MCF 10A (cell line): ENCODE measurements at places on chromosomes 7 and 10. TPM values are rescaled to one million over a fixed set of nuclear protein-coding genes. Genes with fewer than 3 reads are reported as not detected.

NSUN5 gene
- 42.2 and 52.9 TPM in 2 replicates for total RNA-seq

DNA sequence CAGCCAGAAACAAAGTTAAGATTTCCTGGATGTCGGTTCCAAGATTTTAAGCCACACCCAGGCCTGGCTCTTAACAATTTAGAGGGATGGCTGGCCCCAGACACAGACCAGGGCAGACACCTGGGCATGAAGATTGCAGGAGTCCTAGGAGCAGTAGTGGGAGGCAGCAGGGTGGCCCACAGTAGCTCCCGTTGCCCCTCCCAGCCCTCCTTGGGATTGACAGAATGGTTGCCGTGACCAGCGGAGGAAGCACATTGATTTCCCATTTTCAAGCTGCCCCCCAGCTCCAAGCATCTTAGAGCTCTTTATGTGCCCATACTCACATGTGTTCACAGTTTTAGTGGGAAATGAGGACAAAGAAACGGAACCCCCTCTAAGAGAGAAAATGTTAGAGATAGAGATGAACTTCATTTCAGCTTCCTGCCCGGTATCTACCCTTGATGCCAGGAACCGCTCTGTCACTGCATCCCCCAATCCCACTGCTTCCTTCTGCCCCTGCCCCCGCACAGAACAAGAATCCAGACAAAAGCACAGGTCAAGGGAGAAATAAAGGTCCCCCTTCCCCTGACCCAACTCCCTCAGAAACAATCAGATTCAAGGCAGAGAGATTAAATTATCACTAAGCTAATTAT lies 101.1 kb downstream of the PLXNA4 start:
- no peak overlapping the region for H3K27ac ChIP-seq
- H3K36me3 ChIP-seq = no peaks in the 10 kb centered on the region
- no peaks in the 10 kb centered on the region for H3K4me1 ChIP-seq
- H3K4me3 ChIP-seq = no peak overlapping the region

GRCh38 chr10:101938305-101939007 lies 94.9 kb upstream of the KCNIP2 start:
- peaks cover 40% of the 10 kb centered on the region for H3K4me1 ChIP-seq
- H3K27ac ChIP-seq = peak overlapping the region; percentile 77
- H3K27me3 ChIP-seq = no peaks in the 10 kb centered on the region
- H3K4me3 ChIP-seq = no peak overlapping the region
- DNase-seq = peak; percentile 51

GRCh38 chr10:113103131-113103840 lies 153.2 kb downstream of the TCF7L2 start:
- H3K4me1 ChIP-seq = peaks cover 31% of the 10 kb centered on the region
- no peak for DNase-seq
- no peaks in the 10 kb centered on the region for H3K27me3 ChIP-seq
- no peak overlapping the region for H3K27ac ChIP-seq

PLEKHS1 gene
- not detected in 2 replicates for total RNA-seq

- H3K36me3 ChIP-seq = peaks cover 4% of the 10 kb centered on the region
- H3K4me1 ChIP-seq = no peaks in the 10 kb centered on the region
- H3K27me3 ChIP-seq = no peaks in the 10 kb centered on the region
- H3K27ac ChIP-seq = no peak overlapping the region
- H3K4me3 ChIP-seq = no peak overlapping the region
Observed at GRCh38 chr10:13698217-13698616, 111.5 kb downstream of the PRPF18 start.

ADO gene
- total RNA-seq = 22.1 and 24.3 TPM in 2 replicates

DNA sequence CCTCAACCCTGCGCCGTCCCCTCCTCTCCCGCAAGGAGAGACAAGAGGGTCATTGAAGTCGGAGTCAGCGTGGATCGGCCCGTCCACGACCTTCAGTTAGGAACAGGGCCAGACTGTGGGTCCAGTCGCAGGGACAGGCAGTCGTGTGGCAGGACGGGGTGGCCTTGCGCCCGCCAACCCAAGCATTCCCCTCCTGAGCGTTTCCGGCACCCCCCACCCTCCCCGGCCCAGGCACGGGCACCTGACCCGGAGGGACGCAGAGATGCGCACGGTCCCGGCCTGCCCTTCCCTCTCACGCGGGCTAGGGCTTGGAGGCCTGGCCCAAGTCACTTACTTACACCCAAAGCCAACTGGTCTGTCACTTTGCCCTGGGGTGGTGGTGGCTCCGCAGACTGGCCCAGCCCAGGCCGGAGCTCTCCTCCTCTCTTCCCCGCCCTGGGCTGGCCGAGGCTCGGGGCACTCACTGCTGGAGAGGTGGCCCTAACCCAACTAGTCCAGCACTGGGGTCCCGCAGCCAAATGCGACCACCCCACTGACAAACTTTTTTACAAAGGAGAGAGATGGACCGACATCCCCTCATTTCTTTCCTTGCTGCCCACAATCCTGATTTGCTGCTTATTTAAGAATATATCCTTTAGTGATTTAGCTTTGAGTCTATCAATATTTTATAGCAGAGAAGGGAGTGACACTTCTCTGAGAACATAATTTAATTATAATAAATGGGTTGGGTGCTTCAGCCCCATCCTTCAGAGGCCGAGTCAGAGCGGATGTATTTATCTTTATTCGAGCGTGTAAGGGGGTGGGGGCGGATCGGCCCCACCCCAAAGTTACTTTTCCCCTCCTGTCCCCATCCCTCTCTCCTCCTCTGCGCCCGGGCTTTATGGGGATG lies 1.2 kb upstream of the UNCX start:
- no peak overlapping the region for H3K27ac ChIP-seq
- H3K27me3 ChIP-seq = peaks cover 69% of the 10 kb centered on the region
- H3K4me3 ChIP-seq = no peak overlapping the region
- no peak for DNase-seq
- H3K36me3 ChIP-seq = no peaks in the 10 kb centered on the region
- H3K4me1 ChIP-seq = no peaks in the 10 kb centered on the region

TRIL gene
- not detected in 2 replicates for total RNA-seq

GRCh38 chr10:91347529-91347928 lies 62.6 kb upstream of the HECTD2 start:
- H3K4me1 ChIP-seq = peaks cover 45% of the 10 kb centered on the region
- no peak for DNase-seq
- no peaks in the 10 kb centered on the region for H3K27me3 ChIP-seq
- peak overlapping the region; percentile 73 for H3K27ac ChIP-seq
- no peak overlapping the region for H3K4me3 ChIP-seq

- peaks cover 8% of the 10 kb centered on the region for H3K4me1 ChIP-seq
- no peak overlapping the region for H3K27ac ChIP-seq
- peaks cover 80% of the 10 kb centered on the region for H3K27me3 ChIP-seq
- DNase-seq = no peak
- H3K36me3 ChIP-seq = no peaks in the 10 kb centered on the region
Observed at GRCh38 chr10:6056411-6057135, 5.6 kb downstream of the IL2RA start.

H2BK1 gene
- not detected in 2 replicates for total RNA-seq

DNA sequence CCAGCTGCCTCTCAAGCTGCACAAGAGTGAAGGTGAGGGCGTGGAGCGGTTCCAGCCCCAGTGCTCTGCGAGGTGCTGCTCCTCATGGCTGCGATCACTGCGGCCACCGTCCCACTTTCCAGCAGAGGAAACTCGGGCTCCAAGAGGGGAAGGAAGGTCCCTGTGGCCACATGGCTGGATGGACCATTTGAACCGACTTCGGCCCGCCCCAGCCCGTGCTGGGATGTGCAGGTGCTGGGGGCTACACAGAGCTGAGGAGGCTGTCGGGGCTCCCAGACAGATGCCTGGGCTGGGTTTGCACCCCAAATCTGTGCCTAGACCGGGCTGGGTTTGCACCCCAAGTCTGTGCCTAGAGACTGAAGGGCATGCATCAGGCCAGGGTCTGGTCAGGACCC lies 186.6 kb downstream of the DNAJB6 start:
- no peak for DNase-seq
